Motor neuron (in vitro differentiated cells): ENCODE measurements at places on chromosomes 2 and 18.
A peak's percentile ranks its signal among the peaks of the same experiment; 100 is the strongest.

DNA sequence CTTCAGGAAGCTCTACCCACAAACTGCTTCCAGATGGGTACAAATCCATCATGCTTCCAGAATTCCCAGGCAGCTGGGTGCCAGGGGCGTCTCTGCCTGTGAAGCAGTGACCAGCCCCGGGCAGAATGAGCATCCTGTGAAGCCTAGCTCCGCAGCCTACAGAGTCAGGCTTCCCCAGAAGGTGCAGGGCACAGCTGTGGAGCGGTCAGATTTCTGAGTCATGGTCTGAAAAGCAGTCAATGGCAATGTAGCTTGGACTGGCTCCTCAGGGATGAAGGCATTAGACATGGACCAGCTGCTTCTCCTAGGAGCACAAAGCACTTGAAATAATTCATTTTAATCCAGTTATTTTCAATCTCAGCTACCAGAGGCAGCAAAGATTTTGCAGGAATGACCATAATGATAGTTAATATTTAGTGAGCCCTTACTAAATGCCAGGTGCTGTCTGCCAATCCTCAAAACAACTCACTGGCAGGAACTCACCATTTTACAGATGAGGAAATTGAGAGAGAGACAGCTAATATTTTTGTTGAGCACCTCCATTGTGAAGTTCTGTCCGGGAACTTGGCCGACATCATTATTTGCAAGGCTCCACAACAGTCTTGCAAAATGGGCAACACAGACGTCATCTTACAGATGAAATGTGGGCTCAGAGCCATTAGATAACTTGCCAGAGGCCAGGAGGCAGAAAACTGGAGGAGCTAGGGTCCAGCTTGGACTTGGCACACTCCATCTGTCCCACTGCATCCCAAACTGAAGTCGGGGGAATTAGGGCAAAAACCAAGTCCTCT, 31.7 kb downstream of the ACMSD start:
- no peak for ATAC-seq

DNA sequence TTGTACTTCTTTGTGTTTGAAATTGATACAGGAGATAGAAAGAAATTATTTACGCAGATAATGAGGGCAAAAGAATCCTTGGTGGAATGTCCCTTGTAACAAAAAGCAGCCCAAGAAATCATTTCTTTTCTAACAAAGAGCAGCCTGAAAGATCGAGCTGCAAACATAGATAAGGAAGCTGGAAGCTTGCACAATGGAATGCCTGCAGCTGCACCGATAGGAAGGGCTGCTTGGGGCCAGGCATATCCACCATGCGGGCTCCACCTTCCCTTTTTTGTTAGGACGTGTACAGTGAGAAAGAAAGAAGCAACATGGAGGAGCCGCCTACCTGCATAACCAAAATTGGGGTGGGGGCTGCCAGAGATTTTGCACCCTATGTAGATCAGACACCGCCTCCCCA, 568.7 kb downstream of the METTL4 start:
- no peak for ATAC-seq

- ATAC-seq, result peak; percentile 18
These were observed 945 bp downstream of the HAT1 start for GRCh38 chr2:171923206-171923605.

DNA sequence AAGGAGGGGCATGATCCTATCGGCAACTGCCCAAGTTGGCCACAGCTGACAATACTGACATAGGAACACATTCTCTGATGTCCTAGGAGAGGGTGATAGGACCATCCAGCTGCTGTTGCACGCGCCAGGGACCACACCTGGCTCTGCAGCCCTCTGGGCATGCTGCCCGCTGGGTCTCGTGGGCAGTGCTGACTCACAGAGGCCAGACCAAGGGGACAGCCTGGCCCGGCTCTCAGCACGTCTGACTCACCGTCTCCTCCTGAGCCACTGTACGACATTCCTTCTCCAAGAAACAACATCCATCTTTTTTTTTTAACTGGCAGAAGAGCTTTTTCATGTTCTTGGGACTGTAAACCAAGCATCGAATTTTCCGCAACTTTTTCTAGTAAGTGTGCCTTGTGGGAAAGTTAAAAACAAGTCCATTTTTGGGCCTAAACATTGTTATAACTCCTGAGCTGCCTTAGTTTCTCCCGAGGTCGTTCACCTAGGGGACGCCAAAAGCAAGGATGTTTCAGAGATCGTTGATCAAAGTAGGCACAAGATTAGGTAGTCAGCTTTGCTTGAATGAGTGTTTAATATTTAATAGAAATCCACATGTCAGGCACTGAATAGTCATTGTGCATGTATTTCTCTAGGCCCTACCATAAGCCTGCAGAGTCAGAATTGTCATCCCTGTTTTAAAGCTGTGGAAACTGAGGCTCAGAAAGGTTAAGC, 100.3 kb downstream of the TTC32 start:
- ATAC-seq, result peak; percentile 28

- ATAC-seq, result peak; percentile 58
These were observed at the start of gene HOXD10 for GRCh38 chr2:176115883-176116813. HOXD10 (plus strand) TSS chr2:176116778; CDS start chr2:176116834, 56 bp downstream.

DNA sequence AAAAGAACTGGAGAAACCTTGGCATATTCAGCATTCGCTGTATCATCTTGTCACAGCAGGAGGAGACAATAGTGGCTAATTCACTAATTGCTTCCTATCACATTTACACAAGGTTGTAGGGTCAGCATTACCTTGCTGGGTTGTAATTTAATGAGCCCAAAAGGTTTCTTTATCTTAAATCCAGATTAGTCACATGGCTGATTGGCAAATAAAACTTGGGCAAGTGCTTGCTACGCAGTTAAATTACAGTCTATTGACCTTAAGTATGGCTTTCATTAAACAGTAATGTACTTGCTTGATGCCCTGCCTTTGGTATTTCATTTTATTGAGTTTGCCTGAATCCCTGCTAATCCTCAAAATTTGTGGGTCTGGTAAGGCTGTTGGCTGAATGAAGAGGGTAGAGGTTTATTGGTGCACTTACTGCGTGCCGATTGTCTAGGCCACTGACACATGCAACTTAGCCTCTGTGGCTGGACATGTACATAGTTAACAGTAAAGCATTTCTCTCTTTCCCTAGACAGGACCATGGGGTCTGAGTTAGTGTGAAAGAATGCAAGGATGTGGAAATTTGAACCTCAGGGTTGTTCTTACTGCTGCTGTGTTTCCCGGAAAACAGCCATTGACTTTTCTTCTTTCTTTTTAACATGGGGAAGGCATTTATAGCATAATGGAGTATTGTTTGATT, 34.3 kb downstream of the FMNL2 start:
- ATAC-seq, result no peak

DNA sequence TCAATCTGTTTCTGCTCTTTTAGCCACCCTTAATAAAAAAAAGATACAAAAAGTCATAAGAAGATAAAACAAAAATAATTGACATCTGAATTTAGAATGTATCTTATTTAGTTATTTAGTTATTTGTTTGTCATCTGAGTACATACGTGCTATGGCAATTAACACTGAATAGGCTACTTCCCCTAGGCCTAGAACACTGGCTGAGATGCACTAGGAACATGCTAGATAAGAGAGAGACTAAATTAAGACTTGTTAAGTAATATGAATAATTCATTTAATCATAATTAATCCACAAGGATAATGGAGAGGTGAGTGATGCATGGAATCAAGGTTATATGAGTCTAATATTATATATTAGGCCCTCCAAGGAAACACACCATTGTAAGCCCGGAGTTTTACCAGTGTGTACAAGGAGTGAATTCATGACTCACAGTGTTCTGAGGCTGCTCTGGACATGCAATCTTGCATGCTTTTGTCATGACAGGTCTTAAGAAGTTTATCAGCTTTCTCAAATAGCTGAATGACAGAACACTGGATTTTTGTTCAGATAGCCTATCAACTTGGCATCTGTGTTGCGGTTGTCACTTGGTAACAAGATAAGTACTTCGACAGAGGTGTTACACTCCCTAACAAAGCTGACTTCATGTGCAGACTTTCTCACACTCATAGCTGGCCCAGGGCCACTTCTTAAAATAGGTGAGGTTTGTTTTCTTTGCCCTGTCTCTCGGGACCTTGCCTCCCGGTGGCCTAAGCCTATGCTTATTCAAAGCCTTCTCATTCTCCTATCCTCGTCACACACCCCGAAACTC, 5.0 kb upstream of the SERPINB2 start:
- ATAC-seq, result peak; percentile 79

DNA sequence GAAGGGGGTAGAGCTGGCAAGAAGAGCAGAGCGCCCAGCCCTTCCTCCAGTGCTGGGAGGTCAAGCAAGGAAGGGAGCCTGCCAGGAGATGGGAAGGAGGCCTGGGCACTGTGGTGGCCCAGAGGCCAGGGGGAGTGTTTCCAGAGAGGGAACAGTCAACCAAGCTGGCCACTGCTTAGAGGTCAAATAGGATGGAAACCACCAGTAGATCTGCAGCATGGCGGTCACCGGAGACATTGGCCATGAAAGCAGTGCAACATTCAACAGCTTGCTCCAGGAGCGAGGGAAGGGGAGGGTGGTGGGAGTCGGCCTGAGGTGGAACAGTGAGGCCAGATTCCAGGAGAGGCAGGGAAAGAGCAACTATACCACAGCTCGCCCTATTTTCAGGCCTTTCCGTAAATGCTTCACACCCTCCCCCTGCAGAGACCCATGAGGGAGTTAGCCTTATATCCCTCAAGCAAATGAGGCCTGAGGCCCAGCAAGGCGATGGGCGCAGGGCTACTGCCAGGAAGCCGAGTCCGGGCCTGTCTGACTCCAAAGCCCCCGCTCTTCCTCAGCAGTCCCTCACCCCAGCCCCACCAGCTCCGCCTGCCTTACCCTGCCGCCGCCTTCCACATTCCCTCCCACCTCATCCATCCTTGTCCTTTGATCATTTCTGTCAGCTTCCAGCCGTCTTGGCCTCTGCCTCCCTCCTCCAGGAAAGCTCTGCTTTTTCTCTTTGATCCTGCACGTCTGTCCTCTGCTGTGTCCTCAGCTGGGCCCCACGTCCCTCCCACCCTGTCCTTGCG, 17.0 kb downstream of the KCNK3 start:
- ATAC-seq, result peak; percentile 72

- peak; percentile 24 for ATAC-seq
These were observed 819.6 kb downstream of the RNF144A start for GRCh38 chr2:7736646-7737305.

DNA sequence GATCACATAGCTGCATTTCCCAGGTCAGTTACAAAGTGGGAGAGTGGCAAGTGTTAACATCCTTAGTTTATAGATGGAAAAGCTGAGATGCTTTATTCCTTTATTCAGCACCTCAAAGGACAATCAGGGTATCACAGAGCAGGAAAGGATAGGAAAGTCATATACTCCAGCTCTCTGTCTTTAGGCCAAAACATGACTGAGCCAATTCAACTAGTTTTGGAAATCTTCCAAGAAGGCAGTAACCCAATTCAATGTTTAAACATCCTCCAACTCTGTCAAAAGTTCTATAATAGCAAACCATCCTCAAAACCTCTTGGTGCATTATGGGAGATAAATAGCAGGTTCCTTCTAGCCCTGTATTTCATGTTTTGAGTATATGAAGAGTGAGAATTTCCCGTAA, 25.2 kb downstream of the CASP8 start:
- ATAC-seq, result no peak

DNA sequence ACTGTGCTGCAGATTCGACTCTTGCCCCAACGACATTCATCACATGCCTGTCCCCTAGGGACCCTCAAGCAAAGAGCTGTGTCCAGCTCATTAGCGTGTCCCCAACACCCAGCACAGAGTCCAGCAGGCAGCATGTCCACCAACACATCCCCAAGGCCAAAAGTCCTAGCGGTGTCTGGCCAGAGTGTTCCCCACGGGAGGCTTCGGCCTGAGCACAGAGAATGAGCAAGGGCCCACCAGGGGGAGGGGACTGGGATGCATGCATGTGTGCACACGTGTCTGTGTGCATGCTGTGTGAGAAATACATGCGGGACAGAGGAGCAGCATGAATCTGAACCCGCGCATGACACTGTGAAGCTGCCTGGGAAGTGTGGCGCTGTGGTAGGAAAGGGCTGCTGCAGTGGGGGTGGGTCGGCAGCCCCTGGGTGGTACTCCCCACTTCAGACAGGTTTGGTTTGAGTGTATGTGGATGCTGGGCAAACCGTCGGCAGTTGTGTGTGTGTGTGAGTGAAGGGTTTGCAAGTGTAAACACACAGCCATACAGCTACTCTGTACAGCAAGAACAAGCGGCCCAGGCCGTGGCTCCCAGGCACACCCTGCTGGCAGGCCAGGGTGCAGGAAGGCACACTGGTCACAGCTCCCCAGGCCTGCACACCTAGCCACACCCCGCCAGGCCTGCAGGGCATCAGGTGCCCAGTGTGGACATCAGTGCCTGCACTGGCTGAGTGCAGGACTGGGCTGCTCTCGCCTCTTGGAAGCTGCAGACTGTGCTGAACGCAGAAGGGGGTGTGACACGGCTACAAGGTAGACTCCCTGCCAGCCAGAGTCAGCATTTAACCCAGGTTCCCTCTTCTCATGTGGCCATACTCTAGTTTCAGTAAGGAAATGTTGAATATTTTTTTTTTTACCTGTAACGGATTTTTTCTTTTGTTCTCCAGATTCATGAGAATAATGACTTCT, 19.5 kb upstream of the HES6 start:
- no peak for ATAC-seq

- ATAC-seq, result no peak
These were observed 108.5 kb upstream of the RND3 start for GRCh38 chr2:150595803-150596470.

DNA sequence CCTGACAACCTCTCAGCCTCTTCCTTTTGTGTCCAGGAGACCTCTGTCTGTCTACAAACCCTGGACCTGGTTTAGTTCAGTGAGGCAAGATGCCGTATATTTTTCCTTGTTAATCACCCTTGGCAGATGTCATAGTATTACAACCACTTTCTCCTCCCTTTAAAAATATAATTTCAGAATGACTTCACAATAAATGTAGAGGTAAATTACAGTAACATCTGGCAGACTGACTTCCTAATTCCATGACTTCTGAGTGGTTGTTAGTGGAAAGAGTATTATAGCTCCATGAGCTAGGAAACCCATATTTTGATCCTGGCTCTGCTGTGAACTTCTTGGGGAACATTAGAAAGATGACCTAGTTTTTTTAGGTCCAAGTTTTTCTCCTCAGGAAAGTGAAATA, 39.5 kb downstream of the SPATS2L start:
- ATAC-seq, result no peak

DNA sequence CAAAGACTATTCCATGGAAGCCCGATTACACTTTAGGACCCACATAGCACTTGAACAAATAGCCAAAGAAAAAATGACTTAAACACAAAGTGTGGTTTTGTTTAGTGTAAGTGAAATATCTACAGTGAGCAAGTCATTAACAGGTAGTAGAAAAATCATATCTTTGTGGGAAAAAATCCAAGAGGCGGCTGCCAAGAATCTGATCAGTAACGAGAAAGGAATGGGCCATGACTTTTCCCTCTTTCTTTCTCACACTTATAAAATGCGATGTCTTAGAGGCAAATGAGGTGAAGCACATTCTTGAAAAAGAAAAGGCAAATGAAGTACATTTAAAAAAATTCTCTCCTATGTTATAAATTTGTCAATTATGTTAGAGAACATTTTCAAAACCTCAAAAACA, 12.9 kb upstream of the GEMIN6 start:
- no peak for ATAC-seq
